GM23248 (cell line): ENCODE measurements at places on chromosomes 12 and 14.

DNA sequence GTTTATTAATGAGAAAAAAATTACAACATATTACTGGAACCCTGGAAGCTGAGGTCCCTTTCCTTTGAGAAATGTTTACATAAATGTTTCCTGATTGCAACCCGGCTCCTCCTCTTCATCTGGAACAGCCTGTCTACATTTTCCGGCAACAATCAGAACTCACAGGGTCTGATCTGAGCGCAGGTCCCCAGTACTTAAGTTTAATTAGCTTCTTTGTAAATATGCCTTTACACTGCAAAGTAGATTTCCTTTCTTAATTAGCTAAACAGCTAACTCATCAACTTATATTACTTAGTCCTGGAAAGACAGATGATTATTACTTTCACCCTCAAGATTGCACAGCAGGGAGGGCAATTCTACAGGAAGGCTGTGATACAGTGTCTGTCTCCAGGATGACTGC, 213.0 kb downstream of the MON2 start:
- DNase-seq, result no peak

GRCh38 chr14:33432407-33433023, 493.8 kb downstream of the NPAS3 start:
- peak; percentile 70 for DNase-seq

GRCh38 chr14:95452176-95452892, 64.1 kb downstream of the SYNE3 start:
- peak; percentile 46 for DNase-seq

DNA sequence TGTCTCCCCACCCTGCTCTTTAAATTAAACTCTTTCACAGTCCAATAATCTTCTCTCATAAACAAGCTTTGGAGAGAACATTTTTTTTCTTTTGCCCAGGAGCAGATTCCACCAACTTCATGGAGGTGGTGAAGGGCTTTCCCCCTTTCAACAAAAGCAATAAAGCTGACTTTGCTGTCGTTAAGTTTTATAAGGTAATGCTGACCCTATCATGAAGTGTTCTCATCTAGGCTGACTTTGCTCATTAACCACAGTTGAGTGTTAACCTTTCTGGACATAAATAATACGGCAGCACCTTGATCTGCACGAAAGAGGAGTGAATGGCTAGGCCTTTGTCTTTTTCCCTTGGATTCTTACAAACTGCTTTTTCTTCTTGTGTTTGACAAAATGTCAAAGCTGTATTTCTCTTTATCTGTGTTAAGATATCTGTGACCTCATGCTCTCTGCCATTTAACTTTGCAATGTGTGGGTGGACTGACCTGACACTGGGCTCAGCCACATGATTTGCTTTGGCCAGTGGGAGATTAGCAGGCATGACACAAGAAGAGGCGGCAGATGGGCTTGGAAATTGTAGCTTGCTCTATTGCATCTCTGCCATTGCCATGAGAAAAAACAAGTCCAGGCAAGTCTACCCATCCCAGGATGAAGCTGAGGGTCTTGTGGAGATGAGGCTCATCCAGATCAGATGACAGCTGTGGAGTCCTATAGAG, 470.9 kb upstream of the CCDC196 start:
- DNase-seq, result no peak

GRCh38 chr12:12167847-12168246, 97.1 kb downstream of the BCL2L14 start:
- DNase-seq, result no peak
